Neuronal stem cell (in vitro differentiated cells): ENCODE measurements at places on chromosomes 1 and 21.

DNA sequence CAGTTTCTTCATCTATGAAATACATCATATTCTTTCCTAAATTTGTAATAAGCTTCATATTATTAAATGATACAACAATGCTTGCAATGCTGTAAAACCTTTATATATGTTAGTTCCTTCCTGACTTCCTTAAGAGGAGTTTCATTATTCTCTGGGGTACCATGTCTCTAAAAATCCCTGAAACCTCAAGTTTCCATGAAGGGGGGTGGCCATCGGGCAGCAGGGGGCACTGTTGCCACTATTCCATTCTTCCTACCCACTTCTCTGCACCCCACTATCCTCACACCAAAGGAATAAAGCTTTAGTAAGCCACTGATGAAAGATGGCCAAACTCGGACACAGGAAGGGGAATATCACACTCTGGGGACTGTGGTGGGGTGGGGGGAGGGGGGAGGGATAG is 9.0 kb upstream of the DMRTB1 start:
- DNase-seq: no peak

DNA sequence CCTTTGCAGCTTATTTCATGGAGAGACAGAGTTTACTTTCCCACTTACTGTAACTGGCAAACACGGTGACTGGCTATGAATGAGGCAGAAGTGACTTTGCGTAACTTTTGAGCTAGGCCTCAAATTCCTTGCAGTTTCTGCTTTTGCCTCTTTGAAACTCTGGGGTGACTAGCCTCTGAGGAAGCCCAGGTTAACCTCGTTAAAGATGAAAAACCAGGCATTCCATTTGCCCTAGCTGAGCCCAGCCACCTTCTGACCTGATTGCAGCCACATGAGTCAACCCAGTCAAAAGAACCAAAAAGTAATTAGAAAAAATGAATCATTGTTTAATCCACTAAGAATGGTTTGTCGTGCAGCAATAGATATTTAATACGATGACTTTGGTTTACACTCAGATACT is 20.4 kb downstream of the PRMT6 start:
- DNase-seq: no peak

GRCh38 chr1:97277891-97278654 is 556.5 kb downstream of the PTBP2 start:
- DNase-seq: no peak

GRCh38 chr1:7561331-7561921 is 209.7 kb upstream of the VAMP3 start:
- DNase-seq: no peak
